ENCODE measurements at places on chromosomes 3 and 15.

GRCh38 chr15:59313641-59314332 is 58.9 kb downstream of the MYO1E start:
- DNase-seq: no peak

- no peak for DNase-seq
Measured at GRCh38 chr3:139357899-139358298, 14.1 kb downstream of the MRPS22 start.

DNA sequence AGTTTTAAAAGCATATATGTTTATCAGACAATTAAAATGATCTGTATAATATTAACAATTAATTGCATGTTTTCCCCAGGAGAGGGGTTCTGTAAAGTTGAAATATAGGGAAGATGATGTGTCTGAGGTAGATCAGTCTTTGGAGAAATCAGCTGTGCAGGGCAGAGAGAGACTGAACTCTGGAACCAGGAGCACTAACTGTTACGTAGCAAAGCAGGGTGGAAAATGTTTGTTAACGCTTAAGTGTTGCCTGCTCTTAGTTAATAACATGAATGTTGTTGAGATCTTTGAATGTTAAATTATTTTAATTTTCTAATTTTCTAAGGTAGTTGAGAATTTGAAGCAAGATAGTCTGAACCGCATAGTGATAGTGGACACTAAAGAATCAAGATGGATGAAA is 57.5 kb downstream of the NEO1 start:
- DNase-seq: no peak

- DNase-seq: no peak
Measured at GRCh38 chr3:187265461-187265955, 26.0 kb downstream of the MASP1 start.

GRCh38 chr3:151377768-151378385 is 6.7 kb downstream of the P2RY12 start:
- no peak for DNase-seq

DNA sequence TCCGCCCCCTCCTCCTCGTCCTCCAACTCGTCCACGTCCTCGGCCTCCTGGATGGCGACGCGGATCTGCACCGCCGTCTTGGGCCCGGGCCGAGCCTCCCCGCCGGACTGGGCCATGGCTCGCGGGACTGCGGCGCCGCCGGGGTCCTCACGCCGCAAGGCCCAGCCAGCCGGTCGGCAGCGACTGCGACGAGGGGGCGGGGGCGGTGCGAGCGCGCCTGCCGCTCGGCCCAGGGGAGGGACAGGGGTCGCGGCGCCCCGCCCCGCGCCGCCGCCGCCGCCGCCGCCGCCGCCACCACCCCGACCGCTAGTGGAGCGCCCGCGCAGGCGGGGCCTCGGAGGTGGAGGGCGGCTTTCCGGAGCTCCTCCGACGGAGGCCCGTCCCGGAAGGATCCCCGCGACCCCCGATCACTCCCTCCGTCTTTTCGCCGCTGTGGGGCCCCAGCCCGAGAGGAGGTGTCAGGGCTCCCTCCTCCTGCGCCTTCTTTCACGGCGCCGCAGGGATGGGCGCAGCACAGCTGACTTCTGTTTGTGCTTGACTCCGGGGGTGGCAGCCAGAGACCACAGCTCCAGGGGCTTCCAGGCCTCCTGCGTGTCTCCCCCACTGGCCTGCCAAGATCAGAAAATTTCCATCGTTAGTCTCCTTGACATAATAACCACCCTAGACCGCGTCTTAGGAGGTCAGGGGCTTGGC is at the start of gene LARP6:
LARP6 (minus strand) TSS at position 185 of the 693 bp plus-strand sequence; CDS start at position 116, 69 bp downstream.
- no peak for DNase-seq

GRCh38 chr3:150784747-150785125 is 21.8 kb upstream of the SIAH2 start:
- no peak for DNase-seq

DNA sequence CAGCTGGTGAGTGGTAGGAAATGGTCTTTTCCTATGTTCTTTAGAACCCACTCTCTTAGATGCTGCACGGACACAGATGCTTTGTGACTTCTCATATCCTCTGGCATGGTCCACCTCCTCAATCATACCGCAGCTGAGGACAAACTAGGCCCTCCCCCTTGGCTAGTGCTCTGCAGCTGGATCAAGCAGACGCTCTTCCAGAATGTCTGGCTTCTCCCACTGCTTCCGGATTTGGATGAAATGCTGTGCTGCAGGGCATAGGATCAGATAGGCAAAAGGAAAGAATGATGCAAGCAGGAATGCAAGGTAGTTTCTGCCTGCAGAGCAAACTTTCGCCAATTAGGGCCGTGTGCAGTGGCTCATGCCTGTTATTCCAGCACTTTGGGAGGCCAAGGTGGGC is 75.7 kb upstream of the SLC4A7 start:
- no peak for DNase-seq

GRCh38 chr3:197137751-197138150 is 108.1 kb upstream of the MELTF start:
- DNase-seq: peak; percentile 56

GRCh38 chr3:109224333-109224732 is 87.8 kb downstream of the C3orf85 start:
- no peak for DNase-seq

DNA sequence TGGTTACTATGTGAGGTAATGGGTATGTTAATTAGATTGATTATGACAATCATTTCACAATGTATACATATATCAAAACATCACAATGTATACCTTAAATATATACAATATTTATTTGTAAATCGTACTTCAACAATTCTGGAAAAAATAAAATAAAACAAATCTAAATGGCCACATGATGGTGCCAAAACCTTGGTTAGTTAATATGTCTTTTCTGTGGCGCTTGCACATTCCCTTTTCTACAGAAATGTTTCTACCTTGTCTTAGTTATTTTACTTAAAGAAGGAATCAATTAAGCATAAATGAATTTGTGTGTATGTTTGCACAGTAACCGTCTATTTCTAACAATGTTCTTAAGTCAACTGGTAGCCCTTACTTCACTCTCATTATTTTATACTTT is 53.4 kb downstream of the OXSM start:
- no peak for DNase-seq

- no peak for DNase-seq
Measured at GRCh38 chr3:28347374-28348264, 902 bp upstream of the ZCWPW2 start.

DNA sequence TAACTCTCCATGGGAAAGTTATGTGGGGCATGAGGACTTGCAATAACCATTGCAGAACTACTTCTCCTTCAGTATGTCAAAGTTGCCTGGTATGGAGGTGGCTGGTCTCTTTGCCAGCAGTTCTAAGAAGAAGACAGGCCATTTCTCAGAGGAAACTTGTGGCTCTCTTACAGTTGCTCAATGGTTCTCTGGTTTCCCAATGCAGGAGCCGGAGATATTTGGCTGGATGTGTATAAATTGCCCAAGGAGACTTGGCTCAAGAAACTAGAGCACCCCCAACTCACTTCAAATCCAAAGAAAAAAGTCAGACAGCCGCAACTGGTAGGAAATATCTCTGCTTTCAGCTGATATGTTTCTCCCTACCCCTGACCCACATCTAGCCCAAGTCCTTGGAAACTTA is 24.2 kb downstream of the WDR93 start:
- no peak for DNase-seq

DNA sequence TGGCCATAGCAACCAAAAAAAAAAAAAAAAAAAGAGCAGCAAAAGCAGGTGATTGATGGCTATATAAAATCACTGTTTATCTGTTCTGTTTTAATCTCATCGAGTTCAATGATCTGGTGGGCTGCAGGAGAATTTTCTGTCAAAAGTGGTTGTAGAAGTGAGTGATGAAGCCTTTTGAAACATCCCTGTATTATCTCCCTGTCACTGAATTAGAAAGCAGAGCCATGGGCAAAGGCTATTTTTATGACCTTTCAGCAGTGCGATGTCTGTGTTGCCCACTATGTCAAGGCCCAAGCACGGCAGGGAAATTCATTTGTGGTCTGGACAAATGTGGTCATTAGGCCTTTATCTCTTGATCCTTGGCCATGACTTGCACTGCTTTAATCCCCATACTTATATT is 59.9 kb downstream of the OTOL1 start:
- no peak for DNase-seq

DNA sequence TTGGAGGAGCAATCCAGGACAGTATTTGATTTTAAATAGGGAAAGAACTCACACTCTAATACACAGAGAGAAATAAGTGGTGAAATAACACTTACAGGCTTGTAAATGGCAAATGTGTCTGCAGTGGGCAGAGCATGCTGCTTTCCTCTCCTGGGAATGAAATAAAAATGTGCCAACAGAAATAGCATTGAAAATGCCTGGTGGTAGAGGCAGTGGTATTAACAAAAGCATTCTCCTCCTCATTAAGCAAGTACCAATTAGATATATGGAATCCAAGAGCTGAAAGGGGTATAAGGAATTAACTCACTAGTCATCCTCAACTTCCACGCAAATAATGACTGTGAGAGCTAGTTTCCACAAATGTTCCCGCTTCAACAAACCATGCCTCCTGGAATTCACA is 364.1 kb upstream of the KCNMB2 start:
- no peak for DNase-seq

DNA sequence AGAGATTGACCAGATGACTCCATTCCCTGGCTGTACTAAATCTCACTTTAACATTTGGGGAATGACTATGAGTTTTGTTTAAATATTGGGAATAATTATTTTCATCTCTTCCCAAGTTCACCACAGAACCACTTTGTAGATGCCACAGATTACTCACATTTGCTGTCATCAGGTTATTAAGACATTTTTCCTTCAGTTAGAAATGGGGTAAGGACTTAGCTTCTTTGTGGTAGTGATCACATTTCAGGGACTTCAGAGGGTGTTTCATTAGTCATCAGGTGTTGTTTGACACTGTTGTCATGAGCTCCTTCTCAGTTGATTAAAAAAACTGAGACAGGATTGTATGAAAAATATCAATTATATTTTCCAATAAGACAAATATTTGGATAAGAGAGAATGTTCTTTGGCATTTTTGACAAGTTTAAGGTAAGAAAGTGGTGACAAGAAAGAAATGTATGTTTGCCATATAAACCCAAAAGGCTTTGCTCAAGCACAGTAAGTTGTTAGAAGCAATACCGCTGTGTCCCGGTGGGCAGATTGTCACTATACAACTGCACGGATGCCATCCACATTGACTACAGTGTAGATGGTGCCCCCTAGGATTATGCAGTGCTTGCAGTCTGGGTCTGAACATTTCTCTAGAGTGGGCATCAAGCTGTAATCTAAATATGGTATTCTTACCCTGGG is 22.3 kb downstream of the FBXL2 start:
- no peak for DNase-seq

- DNase-seq: no peak
Measured at GRCh38 chr15:62459875-62460274, 294.8 kb upstream of the C2CD4B start.

DNA sequence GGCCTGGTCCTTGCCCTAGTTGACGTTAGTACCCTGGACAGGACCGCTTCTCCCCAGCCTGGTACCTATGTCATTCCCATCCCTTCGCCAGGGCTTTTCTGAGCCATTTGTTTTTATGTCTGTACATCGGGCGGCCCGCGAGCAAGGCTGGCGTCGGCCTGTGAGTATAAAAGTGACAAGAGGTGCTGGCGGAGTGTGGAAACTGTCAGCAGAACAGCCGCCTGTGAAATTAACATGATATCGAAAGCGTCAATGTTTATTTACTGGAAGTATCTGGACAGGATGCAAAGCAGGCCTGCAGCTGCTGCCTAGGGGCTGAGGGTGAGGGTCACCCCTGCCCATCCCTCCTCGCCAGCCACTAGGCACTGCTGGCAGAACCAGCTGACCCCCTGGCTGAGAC is 33.4 kb downstream of the LINGO1 start:
- DNase-seq: no peak

- no peak for DNase-seq
Measured at GRCh38 chr3:101216710-101217465, 103.5 kb downstream of the IMPG2 start.

DNA sequence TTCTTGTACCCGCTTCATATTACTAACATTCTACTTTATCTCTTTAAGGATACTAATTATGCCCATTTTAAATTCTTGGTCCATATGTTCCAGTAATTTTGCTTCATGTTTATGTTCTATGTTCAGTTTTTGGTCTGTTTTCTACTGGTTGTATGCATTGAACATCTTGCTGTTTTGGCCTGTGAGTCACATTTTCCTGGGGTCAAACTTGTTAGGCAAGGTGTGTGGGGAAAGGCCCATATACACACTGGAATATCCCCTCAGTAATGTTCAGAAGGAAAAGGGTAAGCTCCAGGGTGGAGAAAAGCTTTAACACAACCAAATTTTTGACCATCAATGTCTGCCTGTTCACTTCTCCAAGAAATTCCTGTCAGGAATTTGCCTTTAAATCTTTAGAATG is 337.7 kb downstream of the SLC9A9 start:
- DNase-seq: no peak

- no peak for DNase-seq
Measured at GRCh38 chr3:71402911-71403310, 180.6 kb downstream of the FOXP1 start.

DNA sequence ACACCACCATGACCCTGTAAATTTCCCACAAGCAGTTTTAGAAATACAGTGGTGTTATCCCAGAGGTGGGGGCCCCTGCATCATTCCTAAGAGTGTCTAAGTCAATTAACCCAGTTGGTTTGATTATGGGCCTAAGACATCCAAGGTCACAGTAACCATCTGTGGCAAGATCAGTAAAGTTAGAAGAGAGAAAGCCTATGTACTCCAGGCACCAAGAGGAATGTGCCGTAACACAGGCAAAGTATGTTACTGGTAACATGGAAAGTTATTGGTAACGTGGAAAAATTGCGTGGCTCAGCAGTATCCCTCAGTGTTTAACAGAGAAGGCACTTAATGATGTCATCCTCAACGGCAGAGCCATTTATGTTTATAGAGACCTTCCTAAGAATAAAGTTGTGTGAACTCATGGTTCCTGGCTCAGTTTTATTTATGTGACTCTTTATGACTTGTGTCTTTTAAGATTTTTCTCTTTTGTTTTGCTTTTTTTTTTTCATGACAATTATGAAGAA is 144.1 kb upstream of the RASGRP1 start:
- no peak for DNase-seq

- no peak for DNase-seq
Measured at GRCh38 chr3:48196611-48197010, 8.4 kb upstream of the CDC25A start.

- DNase-seq: no peak
Measured at GRCh38 chr15:57720867-57721266, 14.4 kb downstream of the POLR2M start.

Measured in hematopoietic multipotent progenitor cell treated with erythropoietin and hydrocortisone succinate and interleukin-3 and kit ligand, for 15 days (in vitro differentiated cells).